Breast epithelium (tissue), 4 donors: ENCODE measurements at places on chromosomes 7 and 10. TPM values are rescaled to one million over a fixed set of nuclear protein-coding genes. Genes with fewer than 3 reads are reported as not detected.

The TAS2R4 gene
- total RNA-seq: 2.0 TPM

DNA sequence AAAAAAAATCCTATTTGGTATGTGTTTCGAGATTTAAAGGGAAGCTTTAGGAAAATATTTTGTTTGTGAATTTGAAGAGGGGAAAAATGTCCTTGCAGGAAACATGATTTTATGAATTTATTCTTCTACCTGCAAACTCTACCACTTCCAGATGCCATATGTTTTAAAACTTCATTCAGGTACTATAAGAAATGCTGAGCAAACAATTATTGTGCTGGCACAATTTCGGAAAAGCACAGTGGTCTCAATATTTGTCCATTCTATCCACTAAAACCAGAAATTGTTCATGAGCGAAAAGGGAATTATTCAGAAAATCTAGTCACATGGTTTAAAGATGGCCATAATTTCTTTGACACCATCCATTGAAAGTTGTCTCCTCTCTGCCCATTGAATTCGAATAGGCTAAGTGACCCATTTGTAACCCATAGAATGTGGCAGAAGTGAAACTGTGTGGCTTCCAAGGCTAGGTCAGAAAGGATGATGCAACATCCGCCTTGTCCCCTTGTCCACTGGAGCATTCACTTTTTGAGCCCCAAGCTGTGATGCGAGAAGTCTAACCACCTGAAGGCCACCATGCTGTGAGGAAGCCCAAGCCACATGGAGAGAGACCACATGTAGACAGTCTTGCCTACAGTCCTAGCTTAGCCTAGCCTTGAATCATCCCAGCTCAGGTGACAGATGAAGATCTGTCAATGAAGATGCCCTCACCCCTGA is 189.8 kb upstream of the PRKCQ start:
- DNase-seq: no peak

The TAS2R5 gene
- 2.4 TPM for total RNA-seq

- no peak for DNase-seq
Observed at GRCh38 chr10:96505150-96506136, 8.3 kb downstream of the TLL2 start.

DNA sequence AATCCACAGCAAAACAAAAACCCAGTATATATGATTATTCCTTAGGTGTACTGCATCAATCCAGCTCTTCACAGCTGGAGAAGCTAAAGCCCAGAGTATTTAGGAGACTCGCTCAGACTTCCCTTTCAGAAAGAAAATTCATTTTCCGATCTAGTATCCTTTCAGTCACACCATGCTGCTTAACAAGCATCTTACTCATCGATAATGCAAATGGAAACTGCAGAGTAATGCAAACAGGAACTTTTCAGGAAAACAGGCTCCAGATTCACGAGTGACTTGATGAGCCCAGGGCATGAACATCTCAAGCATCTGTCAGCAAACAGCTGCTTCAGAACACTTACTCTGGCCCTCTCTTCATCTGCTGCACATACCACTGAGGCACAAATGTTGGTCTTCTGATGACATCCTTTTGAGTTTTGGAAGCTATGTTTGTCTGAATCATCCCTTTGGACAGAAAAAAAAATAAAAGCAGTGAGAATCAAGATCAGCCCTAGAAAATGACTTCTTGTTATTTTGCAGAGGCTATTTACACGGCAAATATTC is 24.9 kb upstream of the ZC3HAV1L start:
- DNase-seq: no peak

- no peak for DNase-seq
Observed at GRCh38 chr7:30681815-30682211, 443 bp downstream of the CRHR2 start.

- no peak for DNase-seq
Observed at GRCh38 chr10:74255888-74256357, 104.9 kb downstream of the ADK start.

GRCh38 chr10:108003061-108003460 is 838.6 kb upstream of the SORCS1 start:
- DNase-seq: no peak

DNA sequence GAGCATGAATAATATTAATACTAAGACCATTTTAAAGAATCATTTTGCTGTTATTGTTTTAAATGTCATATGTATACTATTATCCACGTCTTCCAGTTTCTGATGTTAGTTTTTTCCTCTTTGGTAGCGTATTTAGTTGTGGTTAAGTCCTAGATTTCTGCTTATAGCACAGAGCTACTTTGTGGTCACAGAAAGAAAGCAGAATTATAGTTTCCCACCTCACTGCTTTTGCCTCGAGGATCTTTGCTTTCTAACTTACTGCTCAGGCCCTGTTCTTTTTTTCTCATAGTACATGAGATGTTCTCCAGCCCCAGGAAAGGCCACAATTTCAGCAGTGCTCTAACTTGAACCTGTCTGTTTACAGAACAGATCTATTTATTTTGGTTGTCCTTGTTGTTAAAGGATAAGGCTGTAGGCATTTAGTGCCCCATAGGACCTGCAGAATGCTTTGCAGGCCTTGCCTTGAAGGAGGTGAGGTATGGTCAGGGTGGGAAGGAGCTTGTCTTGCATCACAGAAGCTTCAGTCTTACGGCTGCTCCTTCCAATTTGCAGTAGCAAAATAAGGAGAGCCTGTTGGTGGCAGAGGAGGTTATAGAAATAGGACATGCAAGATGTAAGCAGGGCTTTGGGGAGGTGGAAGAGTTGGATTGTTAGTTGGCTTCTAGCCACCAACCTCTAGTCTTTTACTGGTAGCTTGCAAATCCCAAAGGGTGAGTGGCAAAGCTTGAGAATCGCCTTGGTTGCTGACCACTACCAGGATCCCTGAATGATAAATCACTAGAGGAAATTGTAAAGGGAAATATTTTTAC is 129.1 kb downstream of the LRRC4 start:
- no peak for DNase-seq

The PDE6C gene
- total RNA-seq: not detected

GRCh38 chr7:44629829-44630522 is 23.5 kb downstream of the OGDH start:
- no peak for DNase-seq

The EN2 gene
- not detected for total RNA-seq

The RBP3 gene
- not detected for total RNA-seq

DNA sequence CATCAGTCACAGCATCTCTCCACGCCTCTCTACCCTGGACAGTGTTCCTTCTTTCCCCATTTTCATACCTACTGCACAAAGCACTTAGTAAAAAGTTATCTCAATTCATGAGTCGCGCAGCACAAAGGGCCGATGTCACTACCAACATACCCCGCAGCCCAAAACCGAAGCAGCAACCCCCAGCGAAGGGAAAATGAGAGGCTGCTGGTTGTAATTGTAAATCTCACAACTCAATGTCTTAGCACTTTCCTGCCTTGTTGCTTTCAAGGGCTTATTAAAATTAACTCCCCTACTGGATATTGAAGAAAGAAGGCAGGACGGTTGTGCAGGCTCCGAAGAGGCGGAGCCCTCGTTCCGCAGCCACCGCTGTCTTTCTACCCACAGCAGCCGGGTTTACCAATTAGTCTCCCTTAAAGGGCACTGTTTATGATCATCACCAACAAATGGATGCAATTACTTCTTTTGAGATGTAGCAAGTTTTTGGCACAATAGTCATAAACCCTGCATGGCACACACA is 6.5 kb downstream of the DIP2C start:
- no peak for DNase-seq
